ENCODE measurements at places on chromosomes 4 and X.
A peak's percentile ranks its signal among the peaks of the same experiment; 100 is the strongest.

GRCh38 chrX:10524578-10524977 is 95.8 kb downstream of the MID1 start:
- DNase-seq, result no peak

DNA sequence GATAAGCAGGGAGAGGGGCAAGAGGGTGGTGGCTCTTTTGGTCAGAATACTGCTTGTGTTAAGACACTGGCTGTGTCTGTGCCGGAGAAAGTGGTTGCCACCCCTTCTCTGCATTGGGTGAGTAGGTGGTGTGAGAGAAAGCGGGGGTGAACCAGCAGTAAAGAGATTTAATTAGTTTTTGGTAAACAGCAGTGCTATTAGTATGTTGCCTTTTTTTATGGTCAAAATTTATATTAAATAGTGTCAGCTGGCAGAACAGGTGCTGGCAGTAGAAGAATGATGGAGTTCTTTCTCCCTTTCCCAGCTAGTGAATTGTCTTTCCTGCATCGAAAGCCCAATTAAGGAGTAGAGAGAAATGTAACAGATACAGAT is 181.6 kb downstream of the LARP7 start:
- DNase-seq, result no peak

- no peak for DNase-seq
These were observed 419.9 kb downstream of the SPRY1 start for GRCh38 chr4:123816462-123816861.

DNA sequence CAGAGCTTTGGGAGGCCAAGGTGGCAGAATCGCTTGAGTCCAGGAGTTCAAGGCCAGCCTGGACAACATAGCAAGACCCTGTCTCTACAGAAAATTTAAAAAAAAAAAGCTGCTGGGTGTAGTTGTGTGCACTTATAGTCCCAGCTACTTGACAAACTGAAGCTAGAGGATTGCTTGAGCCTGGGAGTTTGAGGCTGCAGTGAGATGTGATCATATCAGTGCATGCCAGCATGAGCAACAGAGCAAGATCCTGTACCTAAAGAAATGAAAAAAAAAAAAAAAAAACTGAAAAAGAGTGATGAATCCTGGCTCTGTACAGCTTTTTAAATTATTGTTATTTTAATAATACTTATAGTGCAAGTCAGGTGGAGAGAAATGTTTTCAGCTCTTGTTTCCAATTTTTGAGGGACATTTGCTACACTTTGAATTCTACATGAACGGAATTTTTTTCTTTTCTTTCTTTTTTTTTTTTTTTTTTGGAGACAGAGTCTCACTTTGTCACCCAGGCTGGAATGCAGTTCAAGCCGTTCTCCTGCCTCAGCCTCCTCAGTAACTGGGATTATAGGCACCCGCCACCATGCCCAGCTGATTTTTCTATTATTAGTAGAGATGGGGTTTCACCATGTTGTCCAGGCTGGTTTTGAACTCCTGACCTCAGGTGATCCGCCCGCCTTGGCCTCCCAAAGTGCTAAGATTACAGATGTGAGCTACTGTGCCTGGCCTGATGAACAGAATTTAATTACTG is 215.6 kb downstream of the FSTL5 start:
- no peak for DNase-seq

DNA sequence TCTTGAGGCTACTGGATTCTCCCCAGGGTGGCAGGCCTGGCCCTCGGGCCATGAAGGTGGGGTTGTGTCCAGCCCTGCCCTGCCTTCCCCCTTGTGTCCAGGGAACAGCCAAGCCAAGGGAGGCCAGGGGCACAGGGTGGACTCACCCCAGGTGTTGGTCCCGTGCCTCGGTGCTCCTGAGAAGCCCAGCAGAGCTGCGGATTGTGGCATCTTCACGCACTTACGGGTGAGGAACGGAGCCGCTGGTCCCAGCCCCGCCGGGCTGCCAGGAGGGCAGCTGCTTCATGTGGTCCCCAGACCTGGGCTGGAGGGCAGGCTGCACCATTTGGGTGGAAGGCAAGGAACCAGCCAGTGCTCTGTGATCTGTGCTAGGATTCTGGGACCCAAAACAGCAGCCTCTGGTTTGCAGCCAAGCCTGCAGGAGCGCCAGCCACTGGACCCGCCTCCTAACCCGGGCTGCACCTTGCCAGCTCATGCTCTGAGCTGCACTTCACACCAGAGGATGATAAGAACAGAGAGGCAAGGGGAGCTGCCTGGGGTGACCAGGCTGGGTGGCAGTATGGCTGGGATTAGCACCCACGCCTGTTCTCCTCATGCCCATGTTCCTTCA is 36.1 kb upstream of the HMX1 start:
- DNase-seq, result no peak

DNA sequence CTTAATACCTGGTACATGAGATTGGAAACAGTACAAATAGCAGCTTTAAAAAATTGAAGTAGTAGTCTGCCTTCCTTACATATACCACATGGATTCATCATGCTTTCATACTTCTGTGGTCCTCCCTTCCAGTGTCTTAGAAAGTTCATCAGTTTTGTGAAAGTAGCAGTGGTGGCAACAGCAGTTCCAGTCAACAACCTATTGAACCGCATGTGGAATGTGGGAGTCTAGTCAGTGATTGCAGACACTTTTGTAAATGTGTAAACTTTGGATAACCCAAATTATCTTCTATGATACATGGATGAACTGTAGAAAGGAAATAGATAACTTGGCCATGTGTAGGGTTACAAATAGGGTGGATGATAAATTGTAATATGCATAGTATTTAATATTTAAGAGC is 34.1 kb downstream of the FNIP2 start:
- no peak for DNase-seq

- DNase-seq, result peak; percentile 20
These were observed 1.7 kb downstream of the EIF1AX start for GRCh38 chrX:20139966-20140365.

DNA sequence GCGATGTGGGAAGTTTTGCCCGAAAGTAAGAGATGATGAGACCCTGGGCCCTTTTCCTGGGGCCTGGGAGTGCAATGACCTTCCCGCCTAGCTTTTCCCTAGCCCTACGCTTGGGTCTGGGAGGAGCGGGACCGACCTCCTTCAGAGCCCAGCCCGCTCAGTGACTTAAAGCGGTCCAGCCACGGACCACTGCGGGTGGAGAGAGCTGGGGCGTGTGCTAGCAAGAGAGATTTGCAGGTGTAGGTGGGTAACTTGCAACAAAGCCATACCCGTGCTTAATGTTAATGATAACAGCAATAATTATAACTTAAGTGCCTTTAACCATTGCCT is 503 bp upstream of the PDE5A start:
- no peak for DNase-seq

GRCh38 chr4:38107818-38108217 is 147.6 kb downstream of the PTTG2 start:
- no peak for DNase-seq

DNA sequence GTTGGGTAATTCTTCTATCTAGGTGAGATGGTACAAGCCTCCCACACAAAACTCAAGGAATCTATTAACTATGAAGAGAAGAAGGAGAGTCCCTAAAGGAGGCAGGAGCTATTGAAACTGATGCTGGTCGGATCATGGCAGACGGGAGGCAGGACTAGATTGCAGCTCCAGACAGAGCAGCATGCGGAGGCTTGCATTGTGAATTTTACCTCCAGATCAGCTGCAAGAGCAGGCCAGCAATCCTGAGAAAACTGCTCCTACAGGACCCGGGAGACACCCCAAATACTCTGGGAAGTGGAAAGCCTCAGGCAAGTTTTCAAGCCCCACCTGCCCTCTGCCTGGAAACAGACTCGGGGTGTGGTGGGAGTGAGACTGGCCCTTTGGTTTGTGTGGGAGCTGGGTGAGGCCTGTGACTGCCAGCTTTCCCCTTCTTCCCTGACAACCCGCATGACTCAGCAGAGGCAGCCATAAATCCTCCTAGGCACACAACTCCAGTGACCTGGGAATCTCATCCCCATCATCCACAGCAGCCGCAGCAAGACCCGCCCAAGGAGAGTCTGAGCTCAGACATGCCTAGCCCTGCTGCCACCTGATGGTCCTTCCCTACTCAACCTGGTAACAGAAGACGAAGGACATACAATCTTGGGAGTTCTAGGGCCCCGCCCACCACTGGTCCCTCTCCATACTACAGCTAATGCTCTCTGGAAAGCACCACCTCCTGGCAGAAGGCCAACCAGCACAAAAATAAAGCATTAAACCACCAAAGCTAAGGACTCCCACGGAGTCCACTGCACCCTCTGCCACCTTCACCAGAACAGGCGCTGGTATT is 30.9 kb downstream of the GATB start:
- DNase-seq, result no peak

DNA sequence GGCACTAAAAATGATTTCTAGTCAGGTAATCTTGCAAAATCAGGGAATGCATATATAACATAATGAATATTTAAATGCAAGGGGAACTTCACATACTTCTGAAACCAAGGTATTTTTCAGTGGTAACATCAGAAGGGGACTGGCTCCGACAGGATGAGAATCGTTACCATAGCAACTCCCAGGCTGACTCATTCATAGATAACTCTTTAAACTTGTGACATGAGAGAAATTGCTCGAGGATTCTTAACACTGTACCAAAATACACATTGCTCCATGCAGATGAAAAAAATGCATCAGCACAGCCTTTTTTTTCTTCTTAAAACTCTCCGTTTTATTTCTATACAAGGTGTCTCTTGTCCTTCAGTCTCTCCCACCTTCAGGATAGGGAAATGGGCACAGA is 114.3 kb downstream of the GABRB1 start:
- no peak for DNase-seq

Data from fibroblast of the conjunctiva (primary cell).